Eye (tissue), 1 donor: ENCODE measurements at places on chromosomes 13 and 19.

DNA sequence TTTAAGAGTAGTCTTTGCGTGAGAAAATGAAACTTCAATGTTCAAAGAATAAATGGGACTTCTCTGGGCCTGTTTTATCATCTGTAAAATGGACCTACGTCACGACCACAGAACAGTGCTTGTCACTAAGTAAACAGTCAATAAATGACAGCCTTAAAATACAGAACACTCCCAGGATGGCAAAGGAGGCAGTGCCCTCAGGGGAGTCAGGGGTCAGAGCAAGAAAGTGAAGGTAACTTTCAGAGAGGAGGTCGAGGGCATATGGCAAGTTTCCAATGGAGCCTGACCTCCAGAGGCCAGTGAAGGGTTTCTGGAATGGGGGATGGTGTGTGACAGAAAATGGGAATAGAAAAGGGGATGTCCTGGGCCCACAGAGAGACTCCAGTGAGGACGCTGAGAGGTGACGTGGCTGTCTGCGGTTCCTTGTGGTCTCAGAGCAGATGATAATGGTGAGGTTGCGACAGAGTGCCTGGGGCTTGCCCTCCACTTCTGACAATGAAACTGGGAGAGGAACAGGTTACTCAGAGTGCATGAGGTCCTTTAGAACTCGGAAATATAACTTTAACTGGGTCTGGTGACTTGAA is 91.8 kb downstream of the UBL3 start:
- no peak for DNase-seq

- DNase-seq, result no peak
These were observed 27.9 kb downstream of the C13orf46 start for GRCh38 chr13:113945857-113946408.

- no peak for DNase-seq
These were observed 16.1 kb downstream of the ZNF536 start for GRCh38 chr19:30388327-30388726.

DNA sequence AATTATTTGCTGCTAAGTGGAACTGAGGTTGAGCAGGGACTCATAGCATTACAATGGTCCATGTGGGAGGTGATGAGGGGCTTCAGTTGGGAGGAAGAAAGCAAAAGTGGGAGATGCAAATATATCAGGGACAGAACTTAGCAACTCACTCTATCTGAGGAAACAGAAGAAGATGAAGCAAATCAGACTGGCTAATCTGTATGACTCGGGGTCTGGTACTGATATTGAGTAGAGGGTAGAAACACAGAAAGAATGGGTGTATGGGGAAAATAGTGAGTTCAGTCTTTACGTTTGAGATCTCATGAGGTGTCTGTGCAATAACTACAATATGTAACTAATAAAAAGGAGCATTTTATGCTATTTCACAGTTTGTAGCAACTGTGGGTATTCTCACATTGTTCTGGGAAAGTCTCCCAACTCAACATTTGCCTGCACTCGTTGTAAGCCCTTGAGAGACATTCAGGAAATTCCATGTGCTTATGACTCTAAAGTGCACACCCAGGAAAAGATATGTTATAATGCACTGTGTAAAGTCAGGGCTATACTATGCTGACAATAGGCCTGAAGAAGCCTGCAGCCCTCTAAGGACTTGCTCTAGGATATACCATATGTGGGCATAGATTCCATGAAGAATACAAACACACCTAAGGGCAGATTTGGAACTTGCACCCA is 183.5 kb downstream of the SPRY2 start:
- no peak for DNase-seq

DNA sequence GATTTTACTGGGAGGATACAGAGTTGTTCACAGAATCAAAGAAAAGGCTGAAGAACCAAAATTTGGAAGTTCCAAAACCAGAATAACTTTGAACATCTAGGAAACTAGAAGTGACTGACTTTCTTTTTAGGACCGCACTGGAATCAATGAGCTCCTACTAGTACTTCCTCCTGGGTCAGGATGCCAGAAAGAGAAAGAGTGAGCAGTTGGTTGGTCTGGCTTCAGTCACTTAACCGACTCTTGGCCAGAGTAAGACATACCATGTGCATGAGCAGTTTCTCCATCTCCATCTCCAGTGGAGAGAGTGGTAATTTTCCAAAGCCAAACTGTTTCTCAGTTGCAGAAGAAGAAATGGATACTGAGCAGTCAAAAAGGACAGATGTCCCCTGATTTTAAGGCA is 27.1 kb upstream of the MTUS2 start:
- no peak for DNase-seq

DNA sequence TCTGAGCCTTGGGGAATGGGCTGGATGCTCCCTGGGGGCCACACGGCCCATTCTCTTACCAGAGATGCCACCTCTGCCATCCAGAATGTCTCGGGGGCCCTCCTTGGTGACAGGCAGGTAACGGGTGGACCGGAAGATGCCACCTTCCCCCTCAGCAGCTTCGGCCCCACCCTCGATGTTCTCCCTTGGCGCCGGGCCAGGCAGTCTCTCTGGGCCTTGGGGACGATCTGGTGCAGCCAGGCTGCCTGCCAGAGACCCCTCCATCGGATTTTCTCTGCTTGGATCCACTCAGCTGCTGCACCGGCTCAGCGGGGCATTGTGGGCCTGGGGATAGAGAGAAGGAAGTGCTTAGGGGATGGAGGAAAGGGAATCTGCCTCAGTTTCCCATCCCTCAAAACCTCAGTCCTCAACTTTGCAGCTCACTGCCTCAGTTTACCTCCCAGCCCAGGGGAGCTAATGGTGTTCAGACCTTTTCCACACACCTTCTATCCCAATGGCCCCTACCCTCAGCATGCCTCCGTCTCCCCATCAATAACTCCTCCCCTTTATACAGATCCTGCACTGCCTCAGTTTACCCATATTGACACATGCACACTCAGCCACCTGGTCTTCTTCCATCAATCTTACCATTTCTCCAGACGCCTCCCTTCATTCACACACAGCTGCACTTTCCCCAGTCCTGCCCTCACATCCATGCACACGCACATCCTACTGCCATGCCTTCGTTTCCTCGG is 1.5 kb downstream of the WIZ start:
- DNase-seq, result no peak

DNA sequence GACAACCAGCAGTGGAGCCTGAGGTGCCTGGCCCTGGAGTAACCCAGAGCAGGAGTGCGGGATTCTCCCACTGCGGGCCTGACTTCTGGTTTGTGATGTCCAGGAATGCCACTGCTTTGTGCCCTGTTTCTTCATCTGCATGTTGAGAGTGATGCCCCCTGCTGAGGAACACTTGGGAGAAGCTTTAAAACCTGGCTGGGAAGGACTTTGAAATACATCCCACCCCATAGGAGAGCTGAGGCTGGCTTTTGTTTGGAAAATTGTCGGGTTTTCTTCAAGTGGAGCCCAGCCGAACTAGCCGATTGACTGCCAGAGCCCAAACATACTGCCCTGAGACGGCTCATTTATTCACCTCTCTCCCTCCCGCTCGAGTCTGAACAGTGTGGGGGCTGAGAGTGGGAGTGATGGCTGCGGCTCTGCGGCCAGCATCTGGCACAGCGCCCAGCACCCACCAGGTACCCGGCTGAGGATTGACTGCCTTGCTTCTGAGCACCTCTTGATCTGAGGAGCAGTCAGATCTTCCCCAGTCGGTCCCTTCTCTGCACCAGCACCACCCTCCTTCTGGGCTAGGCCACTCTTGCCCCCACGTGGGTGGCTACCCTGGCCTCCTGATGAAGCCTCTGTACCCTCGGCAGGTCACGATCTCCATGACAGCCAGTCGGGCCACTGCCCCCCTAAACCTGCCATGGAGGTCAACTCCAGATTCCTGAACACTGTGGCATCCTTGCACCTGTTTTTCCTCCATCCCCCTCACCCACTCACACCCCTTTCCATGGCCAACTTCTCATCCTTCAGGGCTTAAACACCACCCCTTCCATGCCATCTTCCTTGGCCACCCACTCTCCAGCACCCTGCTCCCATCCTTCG is 148.9 kb downstream of the SIPA1L3 start:
- peak; percentile 35 for DNase-seq

DNA sequence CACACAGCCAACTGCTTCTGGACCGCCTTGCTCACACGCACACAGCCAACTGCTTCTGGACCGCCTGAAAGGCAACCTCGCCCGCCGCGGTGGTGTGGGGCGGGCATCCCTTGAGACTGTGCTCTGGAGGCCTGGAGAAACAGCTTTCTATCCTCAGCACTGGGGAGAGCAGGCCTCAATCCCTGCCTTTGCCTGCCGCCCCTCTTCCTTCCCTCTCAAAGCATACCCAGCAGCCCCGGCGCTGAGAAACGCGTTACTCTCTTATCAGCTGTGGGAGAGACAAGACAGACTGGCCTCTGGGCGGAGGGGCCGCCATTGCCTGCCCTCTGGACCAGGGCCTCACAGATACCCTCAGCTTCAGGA is 2.9 kb downstream of the LIPE start:
- no peak for DNase-seq

- DNase-seq, result peak; percentile 70
These were observed 8.7 kb downstream of the SIGLECL1 start for GRCh38 chr19:51259348-51260245.

DNA sequence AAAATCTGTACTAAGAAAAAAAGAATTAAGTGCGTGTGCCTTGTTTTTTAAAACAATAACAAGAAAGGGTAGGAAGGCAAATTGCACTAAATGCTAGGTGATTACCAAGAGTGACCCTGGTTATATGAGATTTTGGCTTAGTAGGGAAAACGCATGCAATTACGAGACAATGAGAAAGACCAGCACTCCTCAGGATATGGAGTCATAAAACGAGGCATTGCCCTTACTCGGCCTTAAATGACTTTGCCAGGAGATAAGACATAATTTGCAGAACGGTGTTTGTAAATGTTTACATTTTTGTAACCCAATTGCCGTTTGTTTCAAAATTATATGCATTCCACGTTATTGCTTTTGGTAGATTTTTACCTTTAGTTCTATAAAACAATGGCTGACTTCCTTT is 179.8 kb downstream of the RBM26 start:
- no peak for DNase-seq

DNA sequence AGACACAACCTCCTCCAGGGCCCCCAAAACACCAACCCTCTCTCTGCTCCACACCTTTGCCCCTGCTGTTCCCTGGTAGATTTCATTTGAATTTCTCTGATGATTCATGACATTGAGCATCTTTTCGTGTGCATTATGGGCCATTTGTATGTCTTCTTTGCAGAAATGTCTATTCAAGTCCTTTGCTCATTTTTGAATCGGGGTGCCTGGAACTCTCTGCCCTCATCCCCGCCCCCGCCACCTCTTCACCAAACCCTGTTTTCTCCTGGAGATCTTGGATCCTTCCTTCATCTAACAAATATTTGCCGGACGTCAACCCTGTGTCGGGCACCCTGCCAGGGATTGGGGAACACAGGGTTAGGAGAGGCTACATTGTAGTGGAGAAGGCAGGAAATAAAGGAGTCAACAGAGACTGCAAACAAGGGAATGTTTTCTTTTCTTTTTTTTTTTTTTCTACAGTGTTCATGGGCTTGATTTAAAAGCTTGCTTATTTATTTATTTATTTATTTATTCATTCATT is 25.5 kb upstream of the SLC1A5 start:
- no peak for DNase-seq

DNA sequence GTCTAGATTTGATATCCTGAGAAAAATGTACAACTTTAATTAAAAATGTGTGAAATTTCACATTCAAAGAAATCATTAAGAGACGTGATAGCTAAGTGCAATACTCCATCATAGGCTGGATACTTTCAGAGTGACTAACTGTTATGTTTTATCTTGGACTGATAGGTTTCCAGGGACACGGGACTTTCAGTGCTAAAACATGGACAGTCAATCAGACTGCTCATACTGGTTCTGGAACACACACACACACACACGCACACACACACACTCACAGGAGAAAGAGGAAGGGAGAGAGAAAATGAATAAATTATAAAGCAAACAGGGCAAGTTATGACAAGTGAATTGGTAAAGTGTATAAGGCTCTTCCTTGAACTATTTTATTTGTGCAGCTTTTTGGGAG is 955.9 kb downstream of the SLITRK5 start:
- DNase-seq, result no peak

- DNase-seq, result no peak
These were observed 2.5 kb downstream of the AKT1S1 start for GRCh38 chr19:49874503-49875157.

GRCh38 chr13:98370806-98371515 is 193.9 kb upstream of the RNF113B start:
- DNase-seq, result peak; percentile 63

GRCh38 chr19:40690050-40690692 is at the start of gene NUMBL:
Gene NUMBL, minus strand, starts transcription at chr19:40690651. Its CDS starts 168 bp downstream, at chr19:40690483.
- DNase-seq, result no peak

DNA sequence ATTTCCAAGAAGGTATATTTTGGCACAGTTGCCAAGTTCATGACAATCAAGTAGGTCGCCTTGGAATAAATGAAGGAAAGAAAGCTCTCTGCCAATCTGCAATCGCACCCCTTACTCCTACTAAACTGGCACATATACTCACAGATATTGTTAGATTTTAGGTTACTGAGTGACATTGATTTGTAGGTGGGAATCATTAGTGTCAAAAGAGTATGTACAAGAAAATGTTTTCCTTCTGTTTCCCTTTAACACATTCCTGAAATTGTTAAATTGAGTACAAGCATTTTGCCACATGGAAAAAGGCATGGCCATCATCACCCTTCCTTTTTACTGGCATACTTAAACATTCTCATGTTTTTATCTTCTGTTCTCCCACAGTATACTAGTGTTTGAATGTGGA is 2868.3 kb upstream of the PCDH20 start:
- DNase-seq, result no peak

- no peak for DNase-seq
These were observed 32.3 kb upstream of the AKAP11 start for GRCh38 chr13:42239644-42240043.

GRCh38 chr13:40563350-40564125 is 102.9 kb downstream of the FOXO1 start:
- DNase-seq, result peak; percentile 69

DNA sequence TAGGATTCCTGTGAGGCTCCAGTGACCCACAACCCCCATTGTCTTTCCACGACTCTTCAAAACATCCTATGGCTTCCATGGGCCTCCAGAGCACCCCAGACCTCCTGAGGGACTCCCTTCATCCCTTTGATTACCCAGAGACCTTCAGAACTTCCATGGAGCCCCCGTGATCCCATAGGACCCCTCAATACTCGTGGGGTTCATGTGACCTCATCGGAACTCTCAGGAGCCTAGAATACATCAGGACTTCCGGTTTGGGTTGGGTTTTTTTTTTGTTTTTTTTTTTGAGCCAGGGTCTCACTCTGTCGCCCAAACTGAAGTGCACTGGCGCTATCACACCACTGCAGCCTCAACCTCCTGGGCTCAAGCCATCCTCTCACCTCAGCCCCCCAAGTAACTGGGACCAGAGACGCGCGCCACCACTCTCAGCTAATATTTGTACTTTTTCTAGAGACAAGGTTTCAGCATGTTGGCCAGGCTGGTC is 774 bp downstream of the ALDH16A1 start:
- no peak for DNase-seq

- peak; percentile 94 for DNase-seq
These were observed 75.4 kb downstream of the PEG3 start for GRCh38 chr19:56765137-56765536.

GRCh38 chr13:43749503-43749902 is 37.3 kb downstream of the ENOX1 start:
- no peak for DNase-seq
